AG10803 (cell line): ENCODE measurements at places on chromosomes 12 and 14.

- no peak for DNase-seq
These were observed 110.0 kb downstream of the FOXG1 start for GRCh38 chr14:28876572-28876945.

- no peak for DNase-seq
These were observed 378.8 kb upstream of the SOX5 start for GRCh38 chr12:24328261-24328660.

DNA sequence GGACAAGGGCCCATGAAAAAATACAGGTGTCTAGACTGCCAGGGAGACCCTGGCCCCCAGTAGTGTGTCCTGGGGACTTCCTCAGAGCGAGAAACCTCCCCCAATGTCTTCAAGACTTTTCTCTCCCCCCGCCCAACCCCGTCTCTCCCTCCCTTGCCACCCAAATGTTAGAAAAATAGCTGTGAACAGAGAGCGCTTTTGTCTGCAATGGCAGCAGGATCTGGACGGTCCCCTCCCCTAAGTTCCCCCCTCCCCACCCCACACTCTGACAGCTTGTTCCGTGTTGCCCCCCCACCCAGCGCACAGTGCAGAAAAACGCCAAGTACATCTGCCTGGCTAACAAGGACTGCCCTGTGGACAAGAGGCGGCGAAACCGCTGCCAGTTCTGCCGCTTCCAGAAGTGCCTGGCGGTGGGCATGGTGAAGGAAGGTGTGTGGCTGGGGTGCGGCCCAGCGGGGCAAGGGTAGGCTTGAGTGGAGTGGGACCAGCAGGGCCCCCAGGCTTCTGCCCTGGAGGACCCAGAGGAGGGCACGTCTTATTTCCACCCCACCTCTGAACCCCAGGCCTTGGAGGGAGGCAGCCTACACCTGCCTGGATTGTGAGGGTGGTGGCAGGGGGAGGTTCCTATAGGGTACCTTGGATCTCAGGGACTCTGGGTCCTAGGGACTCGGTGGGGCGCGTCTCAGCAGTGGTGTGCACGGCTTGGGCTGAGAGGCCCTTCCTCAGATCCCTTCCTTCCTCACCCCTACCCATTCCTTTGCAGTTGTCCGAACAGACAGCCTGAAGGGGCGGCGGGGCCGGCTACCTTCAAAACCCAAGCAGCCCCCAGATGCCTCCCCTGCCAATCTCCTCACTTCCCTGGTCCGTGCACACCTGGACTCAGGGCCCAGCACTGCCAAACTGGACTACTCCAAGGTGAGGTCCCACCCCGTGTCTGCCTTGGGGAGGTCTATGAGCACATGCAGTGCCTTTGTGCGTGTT lies 4.8 kb downstream of the NR4A1 start:
- DNase-seq, result no peak

- no peak for DNase-seq
These were observed 60.4 kb upstream of the SLC6A15 start for GRCh38 chr12:84973026-84973425.

DNA sequence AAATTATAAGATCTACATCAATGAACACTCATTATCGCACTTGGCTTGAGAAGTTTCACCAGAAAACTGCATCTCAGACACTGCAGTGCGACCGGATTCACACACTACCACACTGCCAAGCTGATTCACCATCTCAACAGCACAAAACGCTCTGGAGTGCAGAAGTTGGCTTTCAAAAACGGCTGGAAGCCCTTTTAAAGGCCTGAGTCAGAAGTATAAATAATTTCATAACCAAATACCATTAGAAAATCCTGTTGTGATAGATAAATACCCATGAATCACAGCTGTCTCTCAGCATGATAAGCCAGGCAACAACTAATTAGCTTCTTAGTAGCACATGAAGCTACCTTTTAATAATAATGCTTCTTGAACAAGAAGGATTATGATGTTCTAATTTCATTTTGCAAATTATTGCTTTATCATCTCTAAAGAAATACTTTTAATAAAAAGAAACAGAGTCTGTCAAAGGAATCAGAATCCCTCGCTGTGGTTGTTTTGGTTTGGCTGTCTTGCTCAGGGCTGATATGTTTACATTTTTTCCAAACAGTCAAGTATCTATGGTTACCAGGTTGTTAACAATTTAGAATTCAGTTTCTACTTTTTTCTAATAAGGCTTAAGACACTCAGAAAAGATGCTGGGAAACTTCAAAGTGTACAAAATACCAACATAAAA lies 51.2 kb downstream of the SLC2A13 start:
- peak; percentile 82 for DNase-seq

DNA sequence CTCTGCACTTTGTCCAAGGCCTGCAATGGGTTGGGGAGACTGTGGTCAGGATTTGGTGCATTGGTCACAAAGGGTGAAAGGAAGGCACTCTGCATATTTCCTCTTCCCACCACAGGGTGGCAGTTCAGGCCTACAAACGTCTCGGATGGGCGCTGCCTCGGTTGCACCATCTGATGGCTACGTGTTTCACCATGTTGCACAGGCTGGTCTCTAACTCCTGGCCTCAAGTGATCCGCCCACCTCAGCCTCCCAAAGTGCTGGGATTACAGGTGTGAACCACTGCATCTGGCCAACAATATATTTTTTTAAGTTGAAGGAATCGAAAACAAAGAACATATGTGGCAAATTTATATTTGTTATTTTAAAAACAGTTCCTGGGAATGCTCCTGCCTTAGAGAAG lies 35.1 kb downstream of the TMBIM6 start:
- peak; percentile 82 for DNase-seq

GRCh38 chr12:67014642-67015041 lies 254.5 kb upstream of the CAND1 start:
- no peak for DNase-seq

- no peak for DNase-seq
These were observed 183.8 kb upstream of the CNTN1 start for GRCh38 chr12:40508421-40508820.
